ENCODE measurements at places on chromosomes 1 and 21.

DNA sequence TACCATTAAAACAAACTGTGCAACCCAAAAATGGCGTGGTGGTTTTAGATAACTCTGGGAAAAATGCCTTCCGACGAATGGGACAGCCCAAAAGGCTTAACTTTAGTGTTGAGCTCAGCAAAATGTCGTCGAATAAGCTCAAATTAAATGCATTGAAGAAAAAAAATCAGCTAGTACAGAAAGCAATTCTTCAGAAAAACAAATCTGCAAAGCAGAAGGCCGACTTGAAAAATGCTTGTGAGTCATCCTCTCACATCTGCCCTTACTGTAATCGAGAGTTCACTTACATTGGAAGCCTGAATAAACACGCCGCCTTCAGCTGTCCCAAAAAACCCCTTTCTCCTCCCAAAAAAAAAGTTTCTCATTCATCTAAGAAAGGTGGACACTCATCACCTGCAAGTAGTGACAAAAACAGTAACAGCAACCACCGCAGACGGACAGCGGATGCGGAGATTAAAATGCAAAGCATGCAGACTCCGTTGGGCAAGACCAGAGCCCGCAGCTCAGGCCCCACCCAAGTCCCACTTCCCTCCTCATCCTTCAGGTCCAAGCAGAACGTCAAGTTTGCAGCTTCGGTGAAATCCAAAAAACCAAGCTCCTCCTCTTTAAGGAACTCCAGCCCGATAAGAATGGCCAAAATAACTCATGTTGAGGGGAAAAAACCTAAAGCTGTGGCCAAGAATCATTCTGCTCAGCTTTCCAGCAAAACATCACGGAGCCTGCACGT, 82.1 kb downstream of the PRDM2 start:
- DNase-seq = no peak

DNA sequence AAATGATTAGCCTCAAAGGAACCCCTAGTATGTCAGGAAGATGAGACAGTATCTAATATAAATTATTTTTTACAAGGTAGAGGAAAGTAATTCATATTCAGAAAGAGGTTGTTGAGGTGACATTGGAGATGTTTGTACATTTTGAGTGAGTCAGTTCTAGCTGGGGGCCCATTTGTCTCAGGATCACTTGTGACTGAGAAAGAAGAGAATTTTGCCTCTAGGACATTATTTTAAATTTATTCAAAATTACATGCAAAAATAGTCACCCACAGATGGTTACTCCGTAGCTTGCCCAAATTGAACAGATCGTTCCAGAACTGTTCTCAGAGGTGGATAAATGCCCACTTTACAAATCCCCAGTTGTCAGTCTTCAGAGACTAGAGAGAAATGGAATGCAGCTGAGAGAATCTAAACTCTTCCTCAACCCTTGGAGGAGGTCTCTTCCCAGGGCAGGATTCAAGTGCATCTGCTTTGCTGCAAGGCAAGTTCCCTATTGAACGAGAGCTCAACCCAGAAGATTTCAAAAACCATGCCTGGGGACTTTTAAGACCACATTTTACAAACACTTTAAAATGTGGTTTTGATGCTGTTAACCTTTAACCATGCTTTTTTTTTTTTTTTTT, 987.8 kb upstream of the ADAMTS5 start:
- DNase-seq = no peak

GRCh38 chr1:200305806-200306205, 104.0 kb downstream of the ZNF281 start:
- no peak for DNase-seq

DNA sequence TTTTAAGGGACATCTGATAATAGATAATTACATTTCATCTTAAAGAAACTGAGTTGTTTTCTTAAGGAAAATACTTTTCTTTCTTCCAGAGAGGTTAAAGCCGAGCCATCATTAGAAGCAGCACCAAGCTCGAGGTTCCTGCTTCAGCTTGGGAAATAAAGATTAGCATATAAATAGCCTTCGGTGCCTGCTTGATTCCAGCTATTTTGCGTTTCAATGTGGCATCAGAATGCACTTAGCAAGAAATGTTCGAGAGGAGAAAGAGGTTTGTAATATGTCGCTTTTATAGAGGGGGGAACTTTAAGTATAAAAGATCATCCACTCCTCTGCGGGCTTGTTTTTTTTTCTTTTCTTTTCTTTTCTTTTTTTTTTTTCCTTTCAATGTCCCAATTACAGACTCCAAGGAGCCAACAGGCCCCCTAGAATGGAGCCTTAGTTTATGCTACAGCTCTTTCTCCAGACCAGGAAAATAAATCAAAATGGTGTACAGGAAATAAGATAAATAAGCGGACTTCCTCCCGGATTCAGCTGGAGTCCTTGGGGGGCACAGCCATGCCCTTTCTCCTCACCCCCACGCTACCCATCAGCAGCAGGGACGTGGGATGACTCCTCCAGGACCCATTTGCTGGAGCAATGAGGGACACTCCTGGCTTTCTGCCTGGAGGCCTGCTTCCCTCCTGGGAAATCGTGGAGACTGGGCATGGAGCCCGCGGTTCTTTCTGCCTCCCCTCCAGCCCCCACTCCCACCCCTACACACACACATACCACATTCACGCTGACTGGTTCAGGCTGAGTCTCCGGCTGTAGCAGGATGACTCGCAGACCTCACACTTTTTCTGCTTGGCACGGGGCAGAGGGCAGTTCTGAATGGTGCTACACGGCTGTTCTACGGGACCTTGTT, 131.6 kb downstream of the RRAGC start:
- DNase-seq = peak; percentile 1

- no peak for DNase-seq
Measured at GRCh38 chr1:86616871-86617270, 70.0 kb downstream of the CLCA4 start.

DNA sequence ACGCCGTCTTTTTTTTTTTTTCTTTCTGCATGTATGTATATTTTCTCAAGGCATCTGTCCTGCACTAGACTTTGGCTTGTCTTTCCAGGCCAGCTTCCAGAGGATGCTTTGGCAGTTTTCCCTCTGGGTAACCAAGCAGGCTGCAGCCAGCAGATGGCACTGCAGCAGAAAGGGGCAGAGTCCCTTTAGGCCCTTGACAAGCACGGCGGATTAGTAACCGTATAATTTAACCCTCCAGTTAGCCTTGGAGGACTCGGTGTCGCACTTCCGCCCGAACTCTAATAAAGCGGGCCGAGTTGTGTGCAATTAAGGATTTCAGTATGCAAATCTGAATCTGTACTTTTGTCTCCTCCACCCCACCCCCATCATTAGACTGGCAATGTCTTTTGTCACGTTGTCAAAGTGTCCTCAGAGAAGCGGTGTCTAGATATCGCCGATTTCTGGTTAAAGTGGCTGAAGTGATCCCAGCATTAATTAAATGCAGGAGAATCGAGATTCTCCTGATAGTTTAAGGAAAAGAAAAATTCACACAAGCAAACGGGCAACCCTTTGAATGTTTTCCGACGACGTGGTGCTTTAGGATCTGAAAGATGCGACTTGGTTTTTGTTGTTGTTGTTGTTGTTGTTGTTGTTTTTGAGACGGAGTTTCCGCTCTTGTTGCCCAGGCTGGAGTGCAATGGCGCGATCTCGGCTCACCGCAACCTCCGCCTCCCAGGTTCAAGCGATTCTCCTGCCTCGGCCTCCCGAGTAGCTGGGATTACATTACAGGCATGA, 1.1 kb upstream of the TMEM167B start:
- peak; percentile 60 for DNase-seq

GRCh38 chr1:117416546-117417125, 49.4 kb downstream of the MAN1A2 start:
- no peak for DNase-seq

All from ACHN (cell line).